Ovary (tissue), 10 donors: ENCODE measurements at places on chromosomes 5 and 9. TPM values are rescaled to one million over a fixed set of nuclear protein-coding genes. Genes with fewer than 3 reads are reported as not detected.

SLC6A7 gene
- not detected for total RNA-seq

- DNase-seq = no peak
These were observed 31.2 kb upstream of the APC start for GRCh38 chr5:112706446-112707016.

- no peak for DNase-seq
These were observed 21.9 kb downstream of the PRRX2 start for GRCh38 chr9:129687391-129687790.

DNA sequence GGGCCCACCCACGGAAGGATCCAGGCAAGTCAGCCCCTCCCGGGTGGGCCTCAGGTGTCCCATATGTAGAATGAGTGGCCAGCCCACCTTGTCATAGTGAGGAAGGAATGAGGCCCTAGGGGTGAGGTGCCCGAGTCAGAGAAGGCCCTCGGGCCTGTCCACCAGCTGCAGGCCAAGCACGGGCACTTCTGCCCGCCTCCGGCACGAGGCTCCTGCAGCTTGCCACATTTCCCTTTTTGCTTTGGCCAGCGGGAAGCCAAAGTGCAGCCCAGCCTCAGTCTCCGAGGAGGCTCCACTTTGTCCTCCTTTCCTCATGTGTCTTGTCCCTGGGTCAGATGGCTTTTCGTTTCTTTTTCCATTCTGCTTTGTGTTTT is 72.9 kb downstream of the PSMB7 start:
- DNase-seq = no peak

- DNase-seq = no peak
These were observed 403.1 kb downstream of the TLE4 start for GRCh38 chr9:79974806-79975422.

DNA sequence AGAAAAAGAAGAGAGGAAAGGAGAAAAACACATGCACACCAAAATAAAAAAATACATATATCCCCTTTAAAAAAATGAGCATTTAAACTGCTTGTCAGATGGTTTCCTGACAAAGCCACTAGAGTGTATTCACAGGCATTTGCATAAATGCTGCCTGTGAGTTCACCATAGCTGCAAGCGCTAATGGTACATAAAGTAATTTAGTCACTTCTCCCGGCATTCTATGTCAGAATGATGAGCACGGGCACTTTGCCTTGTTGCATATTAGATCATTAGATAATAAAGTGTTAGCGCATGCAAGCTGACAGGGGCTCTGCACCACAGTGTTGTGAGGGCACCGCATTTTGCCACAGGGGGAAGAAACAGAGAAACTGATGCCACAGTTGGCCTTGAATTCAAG is 280.6 kb downstream of the EBF1 start:
- no peak for DNase-seq
